Kidney (tissue), 22 donors: ENCODE measurements at places on chromosomes 7 and 10.
A peak's percentile ranks its signal among the peaks of the same experiment; 100 is the strongest.

DNA sequence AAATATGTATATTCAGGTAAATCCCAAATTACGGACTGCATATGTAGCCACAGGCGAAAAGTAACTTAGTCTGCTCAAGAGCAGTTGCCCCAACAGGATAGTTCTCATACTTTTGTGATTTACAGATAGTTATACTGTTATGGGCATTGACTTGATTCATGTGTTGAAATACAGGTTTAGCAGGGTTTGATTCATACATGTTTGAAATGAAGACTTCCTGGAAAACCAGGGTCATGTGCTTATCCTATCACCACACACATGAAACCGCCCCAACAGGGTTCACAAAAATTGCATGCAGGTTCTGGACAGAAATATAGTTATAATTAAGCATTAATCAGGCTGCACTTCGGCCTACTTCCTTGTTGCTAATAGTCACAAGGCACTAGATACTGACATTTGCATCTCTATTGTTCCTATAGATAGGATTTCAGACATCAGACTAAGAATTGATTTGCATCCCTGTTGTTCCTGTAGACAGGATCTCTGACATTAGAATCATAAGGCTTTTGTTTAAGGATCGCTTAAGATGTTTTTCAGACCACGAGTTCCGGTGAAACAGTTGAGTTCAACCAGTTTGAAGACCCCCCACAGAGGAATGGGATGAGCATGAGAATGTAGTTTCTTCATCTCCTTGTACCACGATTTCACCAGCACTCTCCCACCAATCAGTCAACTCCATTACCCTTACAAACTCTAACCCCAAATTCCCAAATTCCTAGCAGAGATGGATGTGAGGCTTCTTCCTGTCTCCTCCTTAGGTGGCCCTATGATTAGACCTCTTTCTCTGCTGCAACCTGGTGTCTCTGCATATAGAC lies 2.0 kb upstream of the ZNF398 start:
- DNase-seq, result peak; percentile 65

- DNase-seq, result no peak
These were observed 22.9 kb downstream of the ATE1 start for GRCh38 chr10:121904888-121905287.

DNA sequence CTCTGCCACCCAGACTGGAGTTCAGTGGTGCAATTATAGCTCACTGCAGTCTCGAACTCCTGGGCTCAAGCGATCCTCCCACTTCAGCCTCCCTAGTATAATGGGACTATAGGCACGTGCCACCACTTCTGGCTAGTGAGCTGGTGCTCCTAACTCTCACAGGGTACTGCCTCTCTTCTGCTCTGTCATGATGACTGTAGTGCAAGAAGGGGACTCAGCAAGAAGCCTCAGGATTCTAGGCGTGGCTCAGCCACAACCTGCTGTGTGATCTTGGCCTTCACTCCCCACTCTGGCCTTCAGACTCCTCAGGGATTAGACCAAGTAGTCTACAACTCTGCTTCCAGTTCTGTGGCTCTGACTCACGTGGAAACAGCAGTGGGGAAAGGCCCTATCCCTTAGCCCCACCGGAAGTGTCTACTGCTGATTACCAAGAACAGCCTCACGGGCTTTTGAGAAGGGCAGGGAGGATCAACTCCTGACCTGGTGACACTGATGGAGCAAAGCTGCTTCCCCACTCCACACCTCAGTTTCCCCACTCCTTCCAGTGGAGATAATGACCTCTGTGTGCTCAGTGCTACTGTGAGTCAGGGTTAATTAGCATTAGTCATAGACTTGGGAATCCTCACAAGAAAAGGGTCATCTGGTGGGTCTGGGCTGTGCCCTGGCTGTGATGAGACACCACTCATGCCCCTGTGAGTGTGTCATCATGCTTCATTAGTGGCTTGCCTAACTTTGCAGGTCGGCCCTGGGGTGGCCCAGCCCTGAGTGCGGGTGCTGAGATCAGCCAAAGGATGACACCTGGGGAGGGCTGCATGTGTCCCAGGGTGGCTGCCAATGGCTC lies 41.1 kb downstream of the ZC3HC1 start:
- no peak for DNase-seq

DNA sequence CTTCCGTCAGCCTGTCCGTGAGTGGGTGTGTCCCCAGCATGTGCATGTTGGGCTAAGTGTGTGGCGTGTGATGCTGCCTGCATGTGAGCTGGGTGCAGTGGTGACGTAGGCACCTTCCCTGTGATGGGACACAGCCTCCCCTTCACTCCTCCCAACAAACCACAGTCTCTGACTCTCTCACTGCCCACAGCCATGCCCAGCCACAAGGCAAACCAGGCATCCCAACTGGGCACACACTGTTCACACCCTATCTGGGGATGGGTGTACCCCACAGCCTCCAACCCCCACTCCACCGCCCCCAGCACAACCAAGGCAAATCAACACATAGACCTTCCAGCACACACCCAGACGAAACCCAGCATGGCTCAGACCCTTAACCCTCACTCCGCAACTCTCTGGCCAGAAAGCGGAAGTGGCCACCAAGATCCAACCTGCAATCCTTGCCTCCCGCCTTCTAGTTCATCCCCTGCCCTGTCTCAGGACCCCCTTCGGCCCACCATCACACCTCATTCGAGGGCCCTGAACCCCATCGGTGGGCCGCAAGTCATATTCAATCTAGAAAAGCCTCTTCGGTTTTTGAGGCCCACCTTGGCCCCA lies 10.4 kb downstream of the PSD start:
- DNase-seq, result no peak

GRCh38 chr7:83547526-83547925 lies 101.4 kb downstream of the SEMA3E start:
- DNase-seq, result peak; percentile 29

- peak; percentile 81 for DNase-seq
These were observed 621 bp upstream of the FAM13C start for GRCh38 chr10:59362959-59363381.

DNA sequence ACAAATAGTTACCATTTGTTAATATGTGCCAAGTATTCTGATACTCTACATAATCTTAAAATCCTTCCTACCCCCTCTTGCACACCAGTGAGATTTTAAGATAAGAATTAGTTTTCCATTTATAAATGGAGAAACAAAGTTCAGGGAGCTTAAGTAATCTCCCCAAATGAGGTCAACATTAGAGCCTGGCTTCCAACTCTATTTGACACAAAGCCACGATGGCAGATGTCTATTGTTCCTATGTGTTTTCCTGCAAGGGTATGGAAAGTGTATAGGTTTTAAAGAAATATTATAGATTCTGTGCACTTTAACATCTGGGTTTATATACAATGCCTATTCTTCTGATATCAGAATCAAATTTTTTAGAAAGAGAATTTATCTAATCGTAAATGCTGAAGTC lies 143.9 kb upstream of the SEMA3C start:
- no peak for DNase-seq

DNA sequence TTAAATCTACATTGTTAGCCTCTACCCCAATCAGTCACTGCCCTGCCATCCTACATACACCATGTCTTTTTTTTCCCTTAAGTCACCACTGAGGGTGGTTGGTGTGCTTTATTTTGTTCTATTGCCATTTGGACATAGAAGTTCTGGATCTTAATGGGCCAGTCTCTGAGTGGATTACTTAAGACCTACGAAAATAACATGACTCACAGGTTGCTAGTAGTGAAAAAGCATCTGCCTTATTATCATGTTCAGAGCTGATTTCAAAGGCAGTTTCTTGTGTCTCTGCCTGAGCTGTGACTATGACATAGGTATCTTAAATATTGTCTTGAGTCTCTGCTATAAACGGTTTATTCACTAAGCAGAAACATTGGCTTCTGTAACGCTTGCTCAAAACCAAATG lies 410.8 kb downstream of the MDFIC start:
- no peak for DNase-seq

DNA sequence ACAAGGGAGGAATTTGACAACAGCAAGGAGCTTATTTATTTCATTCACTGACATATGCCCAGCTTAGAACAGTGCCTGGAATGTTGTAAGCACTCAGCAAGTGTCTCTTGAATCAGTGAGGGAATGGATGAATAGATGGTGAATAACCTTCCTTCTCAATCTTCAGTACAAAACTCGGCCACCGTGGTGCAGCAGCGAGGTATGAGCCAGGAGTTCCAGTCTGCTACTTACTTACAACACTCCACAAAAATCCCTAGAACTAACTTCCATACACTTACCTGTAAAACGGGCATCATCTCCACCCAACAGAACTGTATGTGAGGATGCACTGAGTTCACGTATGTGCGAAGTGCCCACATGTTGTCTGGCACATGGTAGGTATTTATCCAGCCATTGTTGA lies 237.4 kb downstream of the WDR11 start:
- DNase-seq, result peak; percentile 73

DNA sequence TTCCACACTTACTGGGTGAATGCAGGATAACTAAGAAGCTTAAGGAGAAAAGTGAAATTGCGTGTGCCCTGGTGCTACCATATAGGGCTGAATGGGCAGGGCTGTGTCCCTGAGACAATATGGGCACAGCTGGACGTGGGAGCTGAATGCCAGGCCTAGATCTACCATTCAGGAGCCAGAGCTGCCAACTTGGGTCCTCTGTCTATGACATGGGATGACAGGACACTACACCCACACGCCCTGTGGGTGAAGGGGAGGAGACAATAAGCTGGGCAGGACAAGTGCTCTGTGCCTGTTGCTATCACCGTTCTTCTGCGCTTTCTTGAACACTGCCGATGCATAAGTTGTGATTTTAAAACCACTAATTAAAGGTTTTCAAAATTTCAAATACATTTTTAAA lies 293.9 kb downstream of the TNS3 start:
- DNase-seq, result no peak
